ELR (cell line): ENCODE measurements at places on chromosomes 5 and 9.

DNA sequence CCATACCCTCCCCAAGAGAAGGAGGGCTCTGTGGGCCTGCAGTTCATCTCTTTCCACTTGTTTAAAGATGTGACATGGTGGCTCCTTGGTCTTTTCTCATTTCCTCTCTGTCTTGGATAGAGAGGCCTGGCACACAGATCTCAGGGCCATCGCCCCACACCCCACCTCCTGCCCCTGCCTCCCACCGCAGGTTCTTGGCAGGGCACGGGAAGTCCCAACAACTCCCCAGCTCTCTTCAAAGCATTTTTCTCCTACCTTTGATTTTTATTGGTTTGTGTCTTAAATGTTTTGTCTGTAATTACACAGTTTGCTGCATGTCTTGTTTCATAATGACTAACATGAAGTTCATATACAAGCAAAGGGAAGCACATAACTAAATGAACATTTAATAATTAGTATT is 178.5 kb upstream of the MSX2 start:
- no peak for DNase-seq

GRCh38 chr5:34491251-34491620 is 164.9 kb upstream of the RAI14 start:
- DNase-seq = no peak

GRCh38 chr5:31366941-31367340 is 165.0 kb downstream of the DROSHA start:
- peak; percentile 20 for DNase-seq

DNA sequence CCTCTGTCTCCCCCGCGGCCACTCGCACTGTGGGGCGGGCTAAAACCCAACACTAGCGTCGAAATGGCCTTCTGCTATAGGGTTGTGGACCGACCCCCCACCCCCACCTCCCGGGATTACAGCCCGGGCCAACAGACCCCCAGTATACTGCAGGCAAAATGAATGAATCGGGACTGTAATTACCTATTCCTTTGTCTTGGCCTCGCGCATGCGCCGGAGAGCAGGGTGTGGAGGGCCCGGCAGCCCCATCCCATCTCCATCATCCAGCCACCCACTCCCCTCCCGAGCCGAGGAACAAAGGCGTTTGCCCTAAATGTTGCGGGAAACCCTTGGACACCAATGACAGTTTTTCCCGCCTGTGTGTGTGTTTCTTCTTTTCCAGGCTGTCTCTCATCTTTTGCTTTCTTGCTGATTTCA is 1.6 kb downstream of the BASP1 start:
- peak; percentile 53 for DNase-seq

- DNase-seq = no peak
Measured at GRCh38 chr5:159130871-159131270, 31.2 kb upstream of the EBF1 start.

DNA sequence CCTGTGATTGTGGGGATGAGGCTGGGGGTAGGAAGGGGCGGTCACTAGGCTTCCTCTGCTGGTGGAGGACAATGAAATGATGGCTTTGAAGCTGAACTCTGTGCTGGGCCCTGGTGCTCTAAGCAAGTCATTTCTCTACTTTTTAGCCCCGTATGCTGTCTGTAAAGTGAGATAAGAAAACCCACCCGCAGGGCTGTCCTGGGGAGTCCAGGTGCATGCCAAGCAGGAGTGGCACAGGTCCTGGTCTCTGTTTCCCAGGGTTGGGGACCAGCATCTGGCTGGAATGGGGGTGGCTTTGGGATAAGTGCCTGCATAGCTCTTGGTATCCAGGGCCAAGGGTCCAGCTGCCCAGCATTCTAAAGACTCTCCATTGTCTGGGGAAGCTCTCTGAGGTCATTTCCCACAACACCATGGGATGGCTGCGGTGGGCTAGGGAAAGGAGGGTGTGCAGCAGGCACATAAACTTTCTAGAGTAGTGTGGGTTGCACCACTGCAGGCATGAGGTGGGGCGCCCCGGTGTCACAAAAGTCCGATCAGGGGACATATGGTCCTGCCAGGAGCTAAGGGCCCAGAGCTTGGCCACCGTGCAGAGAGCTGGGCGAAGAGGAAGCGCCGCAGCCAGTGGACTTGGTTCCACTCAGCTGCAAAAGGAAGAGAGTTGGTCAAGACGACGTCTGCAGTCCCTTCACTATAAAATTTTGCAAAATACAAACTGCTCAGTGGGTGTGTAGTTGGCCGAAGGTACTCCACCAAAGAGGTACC is 25.6 kb upstream of the GTF3C5 start:
- no peak for DNase-seq

- no peak for DNase-seq
Measured at GRCh38 chr9:121851641-121852091, 200.2 kb downstream of the DAB2IP start.

GRCh38 chr9:91036826-91037510 is 235.3 kb downstream of the SYK start:
- peak; percentile 93 for DNase-seq

- no peak for DNase-seq
Measured at GRCh38 chr5:181058786-181059296, 18.8 kb downstream of the BTNL9 start.

GRCh38 chr9:135550344-135550918 is 4.5 kb downstream of the OBP2A start:
- no peak for DNase-seq

DNA sequence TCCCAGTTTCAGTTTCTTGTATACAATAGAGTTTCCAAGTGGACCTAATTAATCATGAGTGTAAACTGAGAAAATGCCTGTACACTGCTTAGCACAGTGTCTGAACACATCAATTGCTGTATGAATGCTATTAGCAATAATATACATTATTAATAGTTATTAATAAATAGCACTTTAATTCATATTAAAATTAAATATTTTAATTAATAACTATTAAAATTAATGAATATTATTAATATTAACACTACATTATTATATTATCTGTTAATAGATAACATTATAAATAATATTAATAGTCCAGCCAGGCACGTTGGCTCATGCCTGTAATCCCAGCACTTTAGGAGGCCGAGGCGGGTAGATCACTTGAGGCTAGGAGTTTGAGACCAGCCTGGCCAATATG is 244.9 kb upstream of the ANKRD55 start:
- DNase-seq = no peak

GRCh38 chr5:80959768-80960442 is at the start of gene RASGRF2:
Gene RASGRF2, plus strand, starts transcription at chr5:80960363. Its CDS starts 376 bp downstream, at chr5:80960739.
- peak; percentile 87 for DNase-seq

GRCh38 chr5:53476531-53477480 is 3.6 kb upstream of the FST start:
- DNase-seq = no peak

DNA sequence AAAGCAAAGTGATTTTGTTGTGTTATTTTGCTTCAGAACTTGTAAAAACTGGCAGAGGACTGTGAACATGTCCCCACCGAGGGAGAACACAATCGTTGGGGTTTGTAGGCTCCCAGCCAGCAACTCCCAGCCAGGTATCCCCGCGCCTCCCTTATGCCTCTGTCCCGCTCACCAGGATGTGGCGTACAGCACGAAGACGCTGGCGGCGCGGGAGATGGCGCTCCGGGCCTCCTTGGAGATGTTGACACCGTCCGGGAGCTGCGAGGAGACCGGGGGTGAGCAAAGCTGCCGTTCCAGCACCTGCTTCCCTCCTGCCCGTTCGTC is 630 bp downstream of the POLE3 start:
- DNase-seq = no peak

- DNase-seq = peak; percentile 54
Measured at GRCh38 chr9:12681620-12682019, 11.6 kb upstream of the TYRP1 start.

DNA sequence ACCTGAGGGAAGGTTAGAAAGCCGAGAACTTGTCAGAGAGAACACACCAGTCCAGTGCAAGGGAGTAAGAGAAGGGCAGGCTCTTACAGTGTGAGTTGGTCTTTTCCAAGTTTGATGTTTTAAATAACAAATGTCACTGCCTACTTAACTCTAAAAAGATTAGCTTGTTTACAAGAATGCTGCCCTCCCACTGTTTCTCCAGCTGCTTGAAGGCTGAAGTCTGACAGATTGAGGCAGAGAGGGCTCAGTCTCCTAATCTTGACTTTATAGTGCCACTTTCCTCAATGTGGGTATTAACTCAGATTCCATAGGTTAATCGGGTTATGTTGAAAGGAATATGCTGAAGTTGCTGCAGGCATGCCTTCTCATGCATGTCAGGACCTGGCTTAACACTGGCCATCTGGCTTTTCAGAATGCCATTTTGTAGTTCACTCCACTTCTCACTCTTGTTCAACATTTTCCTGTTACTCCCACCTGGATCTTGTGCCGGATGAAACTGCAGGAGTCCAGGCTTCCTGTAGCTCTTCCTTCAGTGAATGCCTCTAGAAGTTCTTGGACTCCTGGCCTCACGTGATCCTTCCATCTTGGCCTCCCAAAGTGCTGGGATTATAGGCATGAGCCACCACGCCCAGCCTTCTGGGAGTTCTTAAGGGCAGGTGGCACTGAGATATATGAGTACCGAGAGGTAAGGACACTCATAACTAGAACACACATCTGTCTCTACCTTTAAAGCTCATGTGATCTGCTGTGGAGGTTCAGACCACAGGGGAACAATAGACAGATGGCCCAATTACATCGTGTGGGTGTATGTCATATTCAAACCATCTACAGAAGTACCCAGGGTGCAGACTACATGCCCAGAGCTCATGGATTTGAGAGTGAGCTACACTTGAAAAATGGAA is 249.7 kb downstream of the ARHGAP26 start:
- DNase-seq = no peak

DNA sequence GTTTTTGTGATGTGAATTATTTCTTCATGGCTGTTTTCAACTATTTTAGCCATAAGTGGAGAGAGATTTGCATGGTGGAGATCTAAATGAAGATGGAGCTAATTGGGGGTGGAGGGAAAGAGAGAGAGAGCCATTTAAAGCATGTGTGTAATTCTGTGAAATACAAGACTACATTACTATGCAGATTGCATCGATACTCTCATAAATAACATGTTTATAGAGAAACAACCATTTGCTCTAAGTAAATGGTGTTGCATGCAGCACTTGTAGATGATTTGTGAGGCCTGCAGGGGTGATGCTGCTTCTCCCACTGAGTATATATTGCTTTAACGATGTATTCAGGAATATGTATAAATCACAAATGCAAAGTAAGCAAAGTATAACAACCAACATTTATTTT is 270.2 kb upstream of the RIOK2 start:
- DNase-seq = no peak
